ENCODE measurements at places on chromosomes 2 and 18. TPM values are rescaled to one million over a fixed set of nuclear protein-coding genes. Genes with fewer than 3 reads are reported as not detected.

DNA sequence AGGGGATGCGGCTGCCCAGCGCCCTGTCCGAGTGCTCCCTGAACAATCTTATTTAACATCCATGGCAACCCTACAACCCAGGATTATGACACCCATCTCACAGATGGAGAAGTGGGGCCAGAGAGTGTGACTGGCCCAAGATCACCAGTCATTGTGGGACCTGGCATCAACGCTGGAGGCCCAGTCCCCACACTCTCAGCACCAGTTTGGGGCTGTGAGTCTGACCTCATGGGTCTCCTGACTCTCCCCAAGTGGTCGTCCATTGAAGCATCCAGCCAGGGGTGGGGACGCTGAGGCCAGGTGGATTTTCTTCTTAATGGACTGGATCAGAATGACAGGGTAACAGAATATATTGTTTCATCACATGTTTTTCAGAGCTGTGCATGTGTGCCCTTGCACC, 24.5 kb downstream of the MAL start:
- no peak for DNase-seq

DNA sequence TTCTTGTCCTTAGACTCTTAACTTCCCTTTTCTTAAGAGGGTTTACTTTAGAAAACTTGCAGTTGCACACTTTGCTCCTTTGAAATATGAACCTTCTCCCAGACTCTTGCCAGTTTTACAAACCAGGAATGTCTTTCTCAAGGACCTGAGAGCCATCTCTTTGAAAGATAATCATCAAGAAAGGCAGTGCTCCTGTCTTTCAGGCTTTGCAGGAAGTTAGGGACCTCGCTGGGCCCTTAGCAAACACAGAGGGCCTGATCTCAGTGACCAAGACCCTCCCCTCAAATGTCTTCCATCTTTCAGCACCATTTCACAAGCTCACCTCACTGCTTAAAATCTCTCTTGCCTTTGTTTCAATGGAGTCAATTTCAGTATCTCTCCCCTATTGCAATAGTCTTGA, 32.0 kb upstream of the NYAP2 start:
- DNase-seq = no peak

DNA sequence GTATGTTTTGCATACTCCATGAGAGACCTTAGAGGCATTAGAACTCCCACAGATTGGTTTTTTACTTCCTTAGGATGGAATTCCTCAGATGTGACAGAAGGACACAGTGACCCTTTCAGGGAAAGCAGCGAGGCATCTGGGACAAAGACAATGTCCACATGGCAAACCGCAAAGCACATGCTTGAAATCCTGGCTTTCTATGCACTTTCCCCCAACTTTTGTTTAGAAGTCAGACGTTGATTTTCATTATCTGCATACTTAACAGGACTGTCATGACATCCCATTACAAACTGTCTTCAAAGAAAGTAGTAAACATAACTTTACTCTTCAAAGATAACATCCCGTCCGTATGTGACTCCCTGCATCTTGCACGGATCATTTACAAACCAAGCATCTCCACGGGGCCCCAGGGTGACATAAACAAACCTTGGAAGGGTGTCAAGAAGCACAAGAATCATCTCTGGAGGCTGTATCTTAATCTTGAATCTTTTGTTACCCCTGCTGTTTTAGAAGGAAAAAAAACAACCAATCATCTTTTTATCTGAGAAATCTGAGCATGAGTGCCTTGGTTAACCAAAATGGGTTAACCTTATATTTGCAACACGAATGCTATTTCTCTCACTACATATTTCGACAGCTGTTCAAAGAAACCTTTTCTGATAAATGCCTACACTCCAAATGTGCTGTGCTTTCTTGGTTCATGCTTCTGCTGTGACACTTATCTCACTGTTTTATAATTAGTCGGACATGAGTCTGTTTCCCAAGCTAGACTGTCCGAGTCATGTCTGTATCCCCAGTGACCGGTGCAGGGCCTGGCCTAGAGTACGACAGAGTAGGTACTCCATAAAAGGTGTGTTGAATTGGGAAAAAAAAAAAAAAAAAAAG, 90.8 kb downstream of the CCBE1 start:
- DNase-seq = no peak

The SERPINB10 gene
- total RNA-seq = 1.7 TPM

DNA sequence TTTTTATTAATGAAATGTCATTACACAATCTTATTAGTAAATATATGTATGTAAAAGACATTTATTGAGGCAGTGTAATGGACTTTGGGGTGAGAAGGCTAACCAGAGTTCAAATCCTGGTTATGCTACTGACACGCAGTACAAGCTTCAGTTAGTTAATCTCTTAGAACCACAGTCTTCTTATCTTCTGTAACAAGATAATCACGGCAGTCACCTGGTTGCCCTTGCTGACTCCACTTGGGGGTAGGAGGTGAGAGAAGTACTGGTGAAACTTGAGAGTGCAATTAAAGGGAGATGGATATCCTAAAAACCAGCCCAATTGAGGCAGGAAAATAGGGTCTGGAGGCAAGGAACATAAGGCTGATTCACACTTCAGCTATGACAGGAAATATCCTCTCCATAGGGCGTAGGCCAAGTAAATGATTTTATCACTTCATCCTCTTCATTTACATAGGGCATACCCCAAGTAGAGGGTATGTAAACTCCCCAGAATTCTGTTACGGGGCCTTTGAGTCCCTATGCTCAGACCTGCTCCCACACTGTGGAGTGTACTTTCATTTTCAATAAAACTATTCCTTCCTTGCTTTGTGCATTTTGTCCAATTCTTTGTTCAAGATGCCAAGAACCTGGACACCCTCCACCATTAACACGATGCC, 21.3 kb downstream of the SKA1 start:
- no peak for DNase-seq
